ENCODE measurements at places on chromosomes 4 and X.
A peak's percentile ranks its signal among the peaks of the same experiment; 100 is the strongest.

GRCh38 chrX:115563633-115564162, 2.7 kb downstream of the PLS3 start:
- no peak for DNase-seq

DNA sequence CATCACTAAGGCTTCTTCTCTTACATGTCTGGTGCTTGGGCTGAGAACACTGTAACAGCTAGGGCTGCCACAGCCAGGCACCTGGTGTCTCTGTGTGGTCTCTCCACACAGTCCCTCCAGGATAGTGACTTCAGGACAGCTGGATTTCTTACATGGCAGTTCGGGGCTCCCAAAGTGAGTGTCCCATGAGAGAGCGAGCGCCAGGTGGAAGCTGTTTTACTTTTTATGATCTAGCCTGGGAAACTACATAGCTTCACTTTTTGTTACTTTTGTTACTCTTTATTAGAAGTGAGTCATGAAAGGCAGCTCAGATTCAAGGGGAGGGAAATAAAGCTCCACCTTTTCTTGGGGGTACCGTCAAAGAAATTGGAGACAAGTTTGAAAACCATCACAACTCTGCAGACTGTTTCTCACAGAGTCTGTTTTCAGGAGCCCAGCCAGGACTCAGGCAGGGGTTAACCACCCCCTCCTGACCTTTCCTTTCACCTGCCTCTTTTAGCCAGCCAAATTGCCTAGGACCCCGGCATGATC, 373.0 kb downstream of the MID1IP1 start:
- DNase-seq: no peak

DNA sequence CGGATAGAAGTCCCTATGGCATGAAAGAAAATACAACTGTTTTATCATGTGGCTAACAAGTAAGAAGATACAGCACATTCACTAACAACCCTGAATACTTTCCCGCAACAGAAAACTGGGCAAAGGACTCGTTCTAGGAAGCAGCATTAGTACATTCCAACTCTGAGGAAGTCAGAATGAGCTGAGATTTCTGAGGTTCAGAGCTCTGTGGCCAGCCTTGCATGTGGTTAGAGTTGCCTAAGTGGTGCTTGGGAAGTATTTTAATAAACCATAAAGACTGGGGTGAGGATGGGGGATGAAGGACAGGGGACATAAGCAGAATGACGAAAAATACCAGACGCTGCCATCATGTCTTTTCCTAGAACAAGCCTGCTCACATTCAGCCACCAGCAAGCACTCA, 82.2 kb downstream of the EFHC2 start:
- no peak for DNase-seq

DNA sequence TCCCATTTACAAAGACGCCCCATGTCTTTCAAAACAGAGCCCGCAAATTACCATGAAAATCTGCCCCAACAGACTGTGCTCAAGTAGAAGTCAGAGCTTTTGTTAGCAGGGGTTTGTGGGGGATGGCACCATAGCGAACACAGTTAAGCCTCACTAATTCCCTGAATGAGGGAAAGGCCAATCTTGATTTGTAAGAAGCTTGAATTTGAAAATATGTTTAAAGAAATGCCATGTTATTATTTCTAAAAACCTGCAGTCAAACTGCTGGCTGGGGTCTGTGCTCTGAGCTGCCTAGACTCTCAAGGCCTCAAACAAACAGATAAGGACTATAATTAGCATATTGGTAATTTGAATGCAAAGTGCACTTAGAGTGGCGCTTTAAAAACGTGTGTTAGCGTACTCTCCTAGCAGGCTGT, 9.4 kb upstream of the PAK3 start:
- no peak for DNase-seq

GRCh38 chrX:78517124-78517523, 142.0 kb downstream of the RTL3 start:
- peak; percentile 42 for DNase-seq

- DNase-seq: no peak
Measured at GRCh38 chr4:5019274-5019673, at the start of gene CYTL1. CYTL1 (minus strand) TSS chr4:5019458; CDS start chr4:5019445, 13 bp downstream.

DNA sequence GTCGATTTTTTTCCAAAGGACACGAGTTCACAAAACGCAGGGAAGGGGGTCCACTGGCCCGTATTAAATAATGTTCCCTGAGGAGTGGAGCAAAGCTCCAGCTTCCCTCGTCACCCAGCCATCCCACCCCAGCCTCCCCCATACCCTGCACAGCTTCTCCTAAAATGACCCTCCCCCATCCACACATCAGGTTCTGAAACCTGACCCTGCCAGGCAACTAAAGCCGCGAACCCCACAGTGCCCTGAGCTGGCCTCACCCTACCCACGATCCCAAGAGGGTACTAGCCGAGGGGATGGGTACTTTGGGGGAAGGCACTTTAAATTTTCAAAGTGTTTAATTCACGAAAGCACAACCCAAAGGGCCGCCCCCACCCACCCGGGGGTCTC, 634 bp downstream of the APOO start:
- no peak for DNase-seq

DNA sequence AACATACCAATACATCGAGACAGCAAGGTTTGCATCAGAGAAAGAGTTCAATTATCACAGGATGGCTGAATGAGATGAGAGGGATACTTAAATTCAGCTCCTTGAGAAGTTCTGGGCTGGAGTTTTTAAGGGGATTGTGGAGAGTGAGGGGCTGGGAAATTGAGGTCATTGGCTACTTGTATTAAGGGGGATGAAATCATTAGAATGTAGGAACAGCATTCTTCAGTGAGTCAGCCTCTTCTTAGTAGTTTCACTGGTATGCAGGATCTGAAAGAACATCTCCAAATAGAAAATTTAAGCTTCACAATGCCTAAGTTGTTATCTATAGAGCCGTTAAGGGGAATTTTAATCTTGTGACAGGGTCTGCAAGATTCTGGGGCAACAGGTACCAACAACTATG, 211.6 kb upstream of the TAPT1 start:
- no peak for DNase-seq

GRCh38 chr4:25502115-25502514, 125.1 kb downstream of the ANAPC4 start:
- no peak for DNase-seq

GRCh38 chr4:61342061-61342460, 141.9 kb downstream of the ADGRL3 start:
- no peak for DNase-seq

GRCh38 chrX:134406356-134407064, 53.5 kb upstream of the HPRT1 start:
- no peak for DNase-seq

GRCh38 chrX:31058284-31058683, 13.6 kb downstream of the FTHL17 start:
- no peak for DNase-seq

- DNase-seq: no peak
Measured at GRCh38 chr4:21517126-21517859, 431.3 kb downstream of the KCNIP4 start.

DNA sequence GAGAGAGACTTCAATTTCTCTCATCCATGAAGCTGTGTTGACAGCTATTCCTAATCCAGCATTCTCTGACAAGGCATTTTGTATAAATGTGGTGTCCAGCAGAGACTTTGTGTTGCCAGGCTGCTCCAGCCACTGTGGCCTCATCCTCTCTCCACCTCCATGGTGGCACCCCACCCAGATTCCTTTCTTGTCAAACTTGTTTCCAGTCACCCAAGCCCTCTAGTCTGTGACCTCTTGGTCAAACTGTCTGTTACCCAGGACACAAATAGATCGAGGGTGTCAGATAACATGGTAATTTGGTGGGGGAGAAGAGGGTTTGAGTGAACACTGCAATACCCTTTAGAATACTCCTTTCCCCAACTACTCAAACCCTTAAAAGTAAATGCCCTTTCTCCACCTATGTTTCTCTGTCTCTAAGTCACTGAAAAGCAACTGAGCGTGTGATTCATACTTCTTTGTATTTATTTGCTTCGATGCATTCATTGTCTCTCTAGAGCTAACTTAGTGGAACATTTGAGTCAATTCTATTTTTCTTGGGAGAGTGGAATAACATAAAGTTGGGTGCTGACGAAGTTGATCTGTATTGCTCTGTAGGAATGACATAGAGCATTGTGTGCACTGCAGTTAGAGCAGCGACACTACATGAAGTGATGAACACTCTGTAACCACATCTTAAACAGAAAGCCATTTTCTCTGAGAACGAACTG, 13.7 kb downstream of the PITX2 start:
- DNase-seq: no peak

GRCh38 chrX:7270933-7271332, 123.0 kb upstream of the PUDP start:
- DNase-seq: no peak

- no peak for DNase-seq
Measured at GRCh38 chr4:32025851-32026459, 1305.8 kb downstream of the PCDH7 start.

DNA sequence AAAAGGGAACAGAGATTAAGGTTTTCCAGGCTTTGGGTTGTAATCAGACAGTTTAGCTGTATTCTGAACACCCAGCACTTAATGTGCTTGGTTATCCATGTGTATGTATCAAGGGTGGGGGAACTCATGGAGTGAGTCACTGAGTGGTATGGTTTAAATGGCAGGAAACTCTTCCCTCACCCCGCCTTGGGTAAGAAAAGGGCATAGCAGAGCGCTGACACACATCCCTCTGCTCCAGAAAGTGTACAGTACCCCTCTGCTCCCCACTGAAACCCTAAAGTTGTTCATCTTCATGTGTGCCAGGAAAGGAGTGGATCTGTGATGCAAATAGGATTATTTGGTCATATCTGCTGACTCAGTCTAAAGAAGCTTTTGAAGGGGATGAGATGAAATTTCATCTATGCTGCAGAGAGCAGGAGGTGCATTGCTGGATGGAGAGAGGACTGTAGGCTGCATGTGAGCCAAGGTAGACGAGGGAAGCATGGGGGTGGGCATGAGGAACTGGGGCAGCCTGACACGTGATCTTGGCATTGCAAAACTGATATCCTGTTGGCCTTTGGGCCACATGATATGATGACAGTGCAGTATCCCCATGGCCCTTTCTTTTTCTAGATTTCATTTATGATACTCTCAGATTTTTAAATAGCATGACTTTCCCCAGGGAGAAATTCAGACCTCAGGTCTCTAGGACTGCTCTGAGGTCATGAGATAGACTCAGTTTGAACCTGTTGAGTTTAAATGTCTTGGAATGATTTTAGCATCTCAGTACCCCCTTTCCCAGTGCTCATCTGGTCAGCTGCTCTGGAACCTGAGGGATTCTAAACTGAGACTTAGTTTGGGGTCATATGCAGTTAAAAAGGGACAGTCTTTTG, 84.8 kb downstream of the TMEM164 start:
- DNase-seq: no peak

DNA sequence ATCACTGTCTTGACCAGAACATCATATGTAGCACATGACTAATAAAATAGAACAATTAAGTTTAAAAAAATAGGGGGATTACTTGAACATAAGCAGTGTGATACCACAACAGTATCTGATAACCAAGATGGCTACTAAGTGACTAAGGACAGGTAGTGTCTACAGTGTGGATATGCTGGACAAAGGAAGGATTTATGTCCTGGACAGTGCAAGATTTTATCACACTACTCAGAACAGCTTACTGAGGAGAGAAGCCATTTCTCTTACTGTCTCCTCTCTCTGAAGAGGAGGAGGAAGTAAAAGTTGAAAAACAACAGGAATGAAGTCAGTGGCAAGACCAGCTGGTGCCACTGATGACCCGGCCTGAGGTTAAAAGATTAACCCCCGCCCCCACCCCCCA, 4.0 kb upstream of the SLC10A7 start:
- no peak for DNase-seq

DNA sequence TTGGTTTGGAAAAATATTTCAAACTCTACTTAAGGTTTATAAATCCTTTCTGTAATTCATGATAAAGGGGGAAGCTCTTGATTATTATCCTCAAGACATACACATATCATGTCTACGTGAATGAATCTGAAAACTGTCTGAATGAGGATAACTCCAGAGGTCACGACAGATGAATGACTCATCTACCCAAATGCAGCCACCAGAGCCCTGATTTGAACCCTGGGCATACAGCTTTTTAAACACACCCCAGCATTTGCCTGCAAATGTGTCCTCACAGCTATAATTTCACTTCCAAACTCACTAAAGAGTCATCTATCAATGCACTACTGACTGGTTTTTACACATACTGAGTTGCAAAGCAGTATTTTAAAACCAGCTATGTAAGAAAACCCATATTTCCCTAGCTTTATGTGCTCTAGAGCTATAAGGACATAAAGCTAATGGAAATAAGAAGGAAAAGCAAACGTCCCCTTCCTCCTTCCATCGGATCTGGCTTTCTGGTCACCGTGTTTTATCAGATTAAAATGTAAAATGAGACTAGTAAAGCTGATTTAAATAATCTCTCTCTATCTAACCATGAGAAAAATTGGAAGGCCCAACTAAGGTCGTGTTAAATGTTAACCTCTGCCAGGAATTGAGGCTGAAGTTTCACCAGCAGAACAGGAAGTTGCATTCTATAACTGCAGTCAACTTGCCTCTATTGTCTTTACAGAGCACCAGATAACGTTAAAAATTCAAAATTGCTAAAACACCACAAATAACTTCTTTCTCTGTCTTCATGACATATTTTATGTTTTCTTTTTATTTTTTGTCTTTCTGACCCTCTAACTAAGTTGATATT, 63.1 kb upstream of the SPP1 start:
- DNase-seq: no peak

DNA sequence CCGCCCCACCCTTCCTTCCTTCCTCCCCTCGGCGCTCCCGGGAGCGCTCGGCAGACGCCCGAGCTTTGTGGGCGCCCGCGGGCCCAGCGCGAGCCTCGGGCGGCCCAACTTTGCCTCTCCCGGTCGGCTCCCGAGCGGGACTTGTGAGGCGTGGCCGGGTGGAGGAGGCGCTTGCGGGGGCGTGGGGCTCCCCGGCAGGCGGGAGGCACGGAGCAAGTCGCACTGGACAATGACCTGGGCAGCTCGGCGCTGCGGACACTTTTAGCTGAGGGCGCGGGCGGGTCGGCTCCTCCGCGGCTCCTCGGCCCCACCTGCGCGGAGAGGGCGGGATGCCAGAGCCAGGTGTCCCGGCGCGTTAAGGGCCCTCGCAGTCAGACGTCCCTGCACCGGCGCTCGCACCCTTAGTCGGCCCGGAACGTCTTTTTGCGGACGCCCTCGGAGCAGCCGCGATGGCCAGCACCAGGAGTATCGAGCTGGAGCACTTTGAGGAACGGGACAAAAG, 385 bp downstream of the DCLK2 start:
- DNase-seq: no peak
